ENCODE measurements at places on chromosomes 6 and 20.

- DNase-seq: no peak
These were observed 97.7 kb upstream of the SGK1 start for GRCh38 chr6:134415656-134416055.

- DNase-seq: no peak
These were observed 102.5 kb upstream of the FAM8A1 start for GRCh38 chr6:17497535-17498095.

DNA sequence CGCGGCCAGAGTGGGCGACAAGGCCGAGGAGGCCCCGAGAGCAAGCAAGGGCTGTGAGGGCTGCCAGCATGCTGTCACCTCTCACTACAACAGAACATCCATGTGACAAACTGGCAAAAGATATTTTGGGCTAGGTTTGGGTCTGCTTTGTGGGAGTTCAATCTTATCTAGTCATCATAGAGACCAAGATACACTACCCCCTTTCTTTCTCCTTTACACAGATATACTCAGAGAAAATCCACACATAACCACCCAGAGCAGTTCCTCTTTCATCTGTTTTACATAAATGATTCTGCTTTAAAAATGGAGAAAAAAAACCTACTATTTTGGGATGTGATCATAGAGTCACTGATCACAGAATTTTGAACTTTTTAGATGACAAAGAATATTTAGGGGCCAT lies 16.8 kb downstream of the SOX4 start:
- no peak for DNase-seq

GRCh38 chr6:2763345-2763841 lies 1.8 kb upstream of the WRNIP1 start:
- DNase-seq: no peak

- DNase-seq: no peak
These were observed 7.4 kb downstream of the C6orf120 start for GRCh38 chr6:169709293-169709692.

All from activated CD4-positive, alpha-beta T cell treated with anti-CD3 and anti-CD28 coated beads, Interleukin-2, amount 10 ng/mL, durations not matched to agents 7 days and 5 days (primary cell).